ENCODE measurements at places on chromosomes 2 and 18. TPM values are rescaled to one million over a fixed set of nuclear protein-coding genes. Genes with fewer than 3 reads are reported as not detected.

Gene IL36B
- not detected for total RNA-seq

Gene LRP1B
- total RNA-seq: not detected

Gene TTN
- total RNA-seq: 0.83 TPM

- DNase-seq: no peak
Observed at GRCh38 chr2:100603948-100604633, 41.3 kb downstream of the PDCL3 start.

DNA sequence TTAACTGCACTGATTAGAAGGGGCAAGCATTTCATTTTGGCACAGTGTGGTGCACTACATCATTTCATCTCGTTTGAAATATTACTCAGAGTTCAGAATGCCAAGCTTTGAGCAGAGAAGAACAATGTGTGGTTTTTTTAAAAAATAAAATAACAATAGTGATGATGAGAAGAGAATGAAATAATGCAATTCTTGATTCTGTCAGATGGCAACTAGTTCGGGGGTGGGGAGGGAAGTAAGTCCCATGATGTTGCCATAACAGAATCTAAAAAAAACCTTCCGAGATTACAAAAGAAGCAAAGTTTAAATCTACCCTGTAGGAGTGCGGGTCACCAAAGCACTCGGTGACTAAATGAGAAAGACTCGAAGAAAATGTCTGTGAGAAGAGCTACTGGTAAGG lies 490.4 kb downstream of the NR4A2 start:
- DNase-seq: no peak

- DNase-seq: no peak
Observed at GRCh38 chr2:38533180-38533579, 69.5 kb downstream of the HNRNPLL start.

DNA sequence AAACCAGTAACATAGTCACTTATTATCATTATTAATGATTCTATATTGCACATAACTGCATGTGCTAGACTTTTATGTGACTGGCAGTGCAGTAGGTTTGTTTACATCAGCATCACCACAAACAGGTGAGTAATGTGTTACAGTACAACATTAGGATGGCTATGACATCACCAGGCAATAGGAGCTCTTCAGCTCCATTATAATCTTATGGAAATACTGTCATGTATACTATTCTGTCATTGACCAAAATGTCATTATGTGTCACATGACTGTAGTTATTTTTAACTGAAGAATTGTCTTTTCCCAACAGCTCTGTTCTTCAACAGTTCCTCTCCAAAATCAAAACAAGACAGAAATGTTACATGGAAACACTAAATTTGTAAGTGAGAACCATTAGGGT lies 96.3 kb downstream of the C18orf54 start:
- no peak for DNase-seq

DNA sequence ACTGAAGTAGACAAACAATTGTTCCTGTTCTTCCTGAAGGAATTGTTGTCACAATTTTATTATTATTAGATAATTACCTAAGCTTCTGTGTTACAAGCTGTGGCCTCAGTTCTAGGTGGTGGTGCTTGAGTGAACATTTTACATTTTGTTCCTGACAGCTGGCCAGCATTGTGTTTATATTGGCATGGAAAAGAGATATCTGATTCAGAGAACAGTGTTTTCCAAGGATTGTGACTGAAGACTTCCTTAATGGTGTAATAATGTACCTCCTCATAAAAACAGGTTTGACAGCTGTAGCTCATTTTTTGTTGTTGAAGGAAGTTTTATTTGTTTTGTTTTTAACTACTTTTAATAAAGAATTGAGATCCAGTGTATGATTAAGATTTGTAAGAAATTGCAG lies 95.2 kb downstream of the EPB41L5 start:
- DNase-seq: no peak

DNA sequence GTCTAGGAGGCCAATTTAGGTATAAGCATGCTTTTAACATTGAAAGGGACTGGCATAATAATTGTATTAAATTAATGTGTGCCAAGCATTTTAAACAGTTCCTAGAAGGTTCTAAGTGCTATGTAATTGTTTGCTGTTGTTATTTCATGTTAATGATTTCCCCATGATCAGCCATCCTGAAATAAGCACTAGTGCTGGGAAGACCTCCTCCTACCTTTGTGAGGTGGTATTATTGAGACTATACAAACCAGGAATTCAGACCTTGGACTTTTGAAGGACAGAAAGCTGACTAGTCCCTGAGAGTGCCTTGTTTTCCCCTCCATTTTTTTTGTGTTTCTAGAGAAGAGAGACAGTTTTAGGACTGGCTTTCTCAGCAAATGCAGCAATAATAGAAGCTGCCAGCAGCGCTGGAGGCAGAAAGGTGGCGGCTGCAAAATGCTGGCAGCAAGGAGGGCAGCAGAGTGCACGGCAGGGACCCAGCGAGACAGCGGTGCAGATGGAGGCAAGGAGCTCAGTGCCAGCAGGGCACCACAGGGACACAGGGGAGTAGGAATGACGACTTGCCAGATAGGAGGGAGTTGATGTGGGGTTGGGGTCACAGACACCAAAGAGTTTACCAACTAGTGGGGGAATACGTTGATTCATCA lies 25.3 kb downstream of the NABP1 start:
- DNase-seq: no peak

DNA sequence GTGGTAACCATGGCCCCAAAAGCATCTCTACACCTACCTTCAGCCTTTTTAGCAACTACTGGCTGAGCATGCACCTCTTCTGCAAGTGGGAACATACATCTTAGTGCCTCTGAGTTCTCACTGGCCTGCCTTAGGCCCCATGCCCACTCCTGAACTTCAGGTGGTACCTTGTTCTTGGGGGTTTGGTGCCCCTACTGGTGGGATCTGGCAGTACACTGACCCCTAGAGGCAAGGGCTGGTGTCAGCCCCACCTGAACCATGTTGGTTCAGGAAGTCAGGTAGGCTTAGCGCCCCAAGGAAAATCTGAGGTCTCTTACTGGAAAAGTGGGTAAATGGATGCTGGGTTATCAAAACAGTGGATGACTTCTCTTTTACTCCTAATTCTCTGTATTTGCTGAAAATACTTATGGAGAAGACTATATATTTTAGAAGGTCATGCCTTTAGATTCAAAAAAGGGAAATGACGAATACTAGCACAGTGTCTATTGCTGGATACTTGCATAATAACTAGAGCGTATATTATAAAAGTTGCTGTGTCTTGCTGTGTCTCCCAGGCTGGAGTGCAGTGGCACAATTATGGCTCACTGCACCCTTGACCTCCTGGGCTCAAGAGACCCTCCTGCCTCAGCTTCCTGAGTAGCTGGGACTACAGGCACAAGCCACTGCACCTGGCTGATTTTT lies 84.6 kb downstream of the RAB31 start:
- no peak for DNase-seq

DNA sequence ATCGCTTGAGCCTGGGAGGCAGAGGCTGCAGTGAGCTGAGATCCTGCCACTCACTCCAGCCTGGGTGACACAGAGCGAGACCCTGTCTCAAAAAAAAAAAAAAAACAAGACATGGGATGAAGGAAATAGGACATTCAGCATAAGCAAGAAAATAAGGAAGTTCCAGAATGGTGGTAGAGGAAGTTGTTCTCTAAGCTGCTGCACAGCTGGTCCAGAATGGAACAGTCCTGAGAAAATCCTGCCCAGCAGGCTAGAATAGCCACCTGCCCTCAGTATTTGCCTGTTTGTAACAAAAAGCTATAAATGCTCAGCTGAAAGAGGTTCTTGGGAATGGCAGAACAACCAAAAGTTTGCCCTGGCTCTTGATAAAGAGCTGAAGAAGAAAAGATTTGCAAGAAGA lies 11.1 kb upstream of the MAPRE3 start:
- no peak for DNase-seq

Data from CD8-positive, alpha-beta memory T cell (primary cell).